GM12892 (cell line): ENCODE measurements at places on chromosomes 2 and 18.
A peak's percentile ranks its signal among the peaks of the same experiment; 100 is the strongest.

DNA sequence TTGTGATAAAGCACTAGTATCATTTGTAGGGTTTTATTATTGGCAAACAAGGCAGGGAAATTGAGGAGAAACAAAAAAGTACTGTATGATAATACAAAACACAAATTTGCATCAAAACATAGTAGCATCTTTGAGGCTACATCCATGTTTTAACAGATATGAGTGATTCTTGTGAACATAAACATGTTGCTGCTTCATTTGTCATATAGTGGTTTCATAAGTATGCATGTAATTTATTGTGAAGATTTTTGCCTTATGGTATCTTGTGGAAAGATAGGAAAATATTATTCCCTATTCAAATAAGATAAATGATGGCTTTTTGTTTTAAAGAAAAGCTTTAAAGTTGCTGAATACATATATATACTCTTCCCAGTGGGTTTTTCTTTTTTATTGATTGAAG lies 60.3 kb downstream of the VRK2 start:
- DNase-seq = no peak

GRCh38 chr2:190720691-190721090 lies 71.8 kb downstream of the NAB1 start:
- no peak for DNase-seq

- DNase-seq = no peak
Observed at GRCh38 chr2:133942398-133942797, 311.5 kb upstream of the MGAT5 start.

- DNase-seq = no peak
Observed at GRCh38 chr18:55546851-55547704, 40.9 kb downstream of the TCF4 start.

- no peak for DNase-seq
Observed at GRCh38 chr2:88137833-88138232, 10.0 kb upstream of the FABP1 start.

DNA sequence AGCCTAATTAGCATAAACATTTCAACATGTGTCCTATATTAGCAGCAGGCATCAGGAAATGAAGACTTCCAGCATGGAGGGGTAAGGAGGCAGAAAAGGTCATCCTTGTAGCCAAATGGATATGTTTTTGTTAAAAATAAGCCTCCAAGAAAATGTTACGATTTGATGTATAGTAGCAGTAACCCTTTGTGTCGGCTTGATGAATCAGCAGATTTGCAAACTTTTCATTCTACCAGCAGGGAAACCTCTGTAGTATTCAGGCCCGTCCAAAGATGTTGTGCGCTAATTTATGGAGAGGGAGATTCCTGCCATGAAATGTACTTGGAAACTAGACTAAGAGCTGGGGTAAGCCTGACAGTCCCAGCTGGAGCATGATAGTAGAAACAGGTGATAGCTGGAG lies 780.8 kb upstream of the KLHL29 start:
- no peak for DNase-seq

GRCh38 chr18:23528580-23529472 lies 25.5 kb downstream of the RMC1 start:
- DNase-seq = no peak

- no peak for DNase-seq
Observed at GRCh38 chr2:158097481-158097880, 4.2 kb upstream of the UPP2 start.

GRCh38 chr2:171687287-171688128 lies at the start of gene DYNC1I2:
TSS of gene DYNC1I2 (plus strand) at chr2:171687469. CDS start at chr2:171690156, 2,687 bp downstream.
- peak; percentile 41 for DNase-seq

DNA sequence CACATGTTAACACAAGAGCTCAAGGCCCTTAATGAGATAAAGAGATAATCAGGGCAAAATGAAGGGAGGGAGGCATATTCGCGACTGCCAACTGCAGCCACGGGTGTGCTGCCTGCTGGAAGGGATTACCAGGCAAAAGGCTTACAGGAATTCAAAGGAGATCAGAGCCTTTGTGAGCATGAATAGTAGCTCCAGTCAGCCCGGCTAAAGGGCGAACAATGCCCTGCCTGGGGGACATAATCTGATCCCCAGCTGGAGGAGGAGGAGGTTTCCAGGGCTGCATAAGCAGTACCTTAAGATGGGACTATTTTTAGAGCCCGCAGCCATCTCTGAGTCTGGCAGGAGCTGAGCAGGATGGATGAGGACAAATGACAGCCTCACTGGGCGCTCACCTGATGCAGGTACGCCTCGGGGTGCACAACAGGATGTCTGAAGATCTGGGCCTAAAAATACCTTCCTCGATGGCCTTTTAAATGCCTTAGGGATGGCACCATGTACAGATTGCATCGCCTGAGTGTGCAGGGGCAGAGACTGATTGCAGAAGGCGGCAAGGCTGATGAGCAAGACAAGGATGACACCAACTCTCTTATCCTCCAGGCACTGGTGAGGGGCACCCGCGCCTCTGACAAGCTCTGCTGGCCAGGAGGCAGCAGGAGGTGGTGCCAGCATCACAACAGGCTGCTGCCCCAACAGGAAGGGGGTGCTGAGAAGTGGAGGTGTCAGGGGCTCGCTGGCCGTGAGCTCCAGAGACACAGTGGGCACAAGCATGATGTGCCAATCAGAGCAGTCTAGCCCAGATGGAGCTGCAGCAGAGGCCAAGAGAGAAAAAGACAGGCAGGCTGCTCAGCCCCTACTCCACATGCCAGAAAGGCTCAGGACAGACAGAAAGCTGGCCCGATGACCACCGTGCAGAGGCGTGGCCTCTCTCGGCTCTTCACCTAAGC lies 111.4 kb downstream of the EIPR1 start:
- DNase-seq = no peak

DNA sequence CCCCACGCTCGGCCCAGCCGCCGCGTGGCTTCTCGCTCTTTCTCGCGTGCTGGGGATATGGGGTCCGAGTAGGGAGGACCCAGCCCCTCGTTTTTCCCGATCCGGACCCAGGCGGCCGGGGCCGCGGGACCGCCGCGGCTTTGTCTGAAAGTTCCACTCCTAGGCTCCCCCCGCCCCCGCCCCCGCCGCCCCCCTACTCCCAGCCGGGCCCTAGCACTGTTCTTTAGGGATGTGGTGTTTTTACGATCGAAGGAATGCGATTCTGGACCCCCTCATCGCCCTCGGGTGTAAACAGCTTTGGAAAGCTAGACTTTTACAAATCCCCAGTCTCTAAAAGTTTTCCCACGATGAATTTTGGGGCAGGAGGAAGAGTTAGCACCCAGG lies 819 bp downstream of the TGIF1 start:
- no peak for DNase-seq

DNA sequence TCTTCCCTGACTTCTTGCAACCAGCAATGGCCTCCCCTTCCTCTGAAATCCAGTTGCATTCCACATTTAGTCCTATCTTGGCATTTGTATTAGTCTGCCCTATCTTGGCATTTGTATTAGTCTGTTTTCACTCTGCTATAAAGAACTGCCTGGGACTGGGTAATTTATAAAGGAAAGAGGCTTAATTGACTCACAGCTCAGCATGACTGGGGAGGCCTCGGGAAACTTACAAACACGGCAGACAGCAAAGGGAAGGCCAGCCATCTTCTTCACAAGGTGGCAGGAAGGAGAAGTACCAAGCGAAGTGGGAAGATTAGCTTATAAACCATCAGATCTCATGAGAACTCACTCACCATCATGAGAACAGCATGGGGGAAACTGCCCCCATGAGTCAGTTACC lies 234.5 kb upstream of the COPS8 start:
- DNase-seq = no peak

- no peak for DNase-seq
Observed at GRCh38 chr18:11953113-11953512, 28.2 kb upstream of the IMPA2 start.

GRCh38 chr2:238596571-238597551 lies 170.1 kb downstream of the ASB1 start:
- DNase-seq = no peak

- DNase-seq = no peak
Observed at GRCh38 chr2:174827371-174828369, 63.4 kb upstream of the CHRNA1 start.

DNA sequence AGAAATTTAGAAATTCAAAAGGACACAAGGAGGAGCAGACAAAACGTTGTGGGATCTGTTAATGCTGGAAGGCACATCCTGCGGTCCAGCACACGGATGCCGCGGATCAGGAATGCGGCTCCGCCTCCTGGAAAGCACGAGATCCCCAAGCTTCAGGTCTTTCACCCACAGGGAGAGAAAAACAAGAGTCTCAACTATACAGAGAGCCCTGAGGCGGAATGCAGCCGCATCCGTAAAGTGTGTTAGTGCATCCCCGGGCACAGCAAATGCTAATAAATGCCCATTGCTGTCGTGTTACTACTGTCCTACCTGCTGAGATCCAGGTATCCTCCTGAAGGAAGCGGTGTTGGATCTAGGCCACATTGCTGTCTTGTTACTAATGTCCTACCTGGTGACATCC lies 303.9 kb downstream of the EIPR1 start:
- no peak for DNase-seq

DNA sequence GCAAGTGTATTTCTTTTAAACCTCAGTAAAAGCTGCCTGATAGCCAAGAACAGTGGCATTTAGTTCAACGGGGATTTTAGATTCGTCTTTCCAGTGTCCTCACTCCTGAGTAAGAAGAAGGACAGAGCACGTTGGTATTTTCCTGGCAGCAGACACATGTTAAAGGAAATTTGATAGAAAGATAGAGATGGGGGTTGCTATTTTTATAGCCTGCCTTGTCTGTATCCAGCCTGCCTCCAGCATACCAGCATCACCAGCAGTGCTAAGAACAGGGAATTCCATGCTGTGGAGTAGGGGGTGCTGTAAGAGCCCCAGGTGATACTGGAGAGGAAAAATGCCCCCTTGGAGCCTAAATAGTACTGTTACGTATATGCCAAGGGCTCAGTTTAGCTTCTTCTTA lies 1.1 kb upstream of the SMYD1 start:
- DNase-seq = no peak
